ENCODE measurements at places on chromosomes 12 and 14. TPM values are rescaled to one million over a fixed set of nuclear protein-coding genes. Genes with fewer than 3 reads are reported as not detected.

- H3K4me1 ChIP-seq, result no peaks in the 10 kb centered on the region
- no peak overlapping the region for H3K27ac ChIP-seq
- DNase-seq, result no peak
Observed at GRCh38 chr12:50440288-50440687, 39.6 kb downstream of the LARP4 start.

DNA sequence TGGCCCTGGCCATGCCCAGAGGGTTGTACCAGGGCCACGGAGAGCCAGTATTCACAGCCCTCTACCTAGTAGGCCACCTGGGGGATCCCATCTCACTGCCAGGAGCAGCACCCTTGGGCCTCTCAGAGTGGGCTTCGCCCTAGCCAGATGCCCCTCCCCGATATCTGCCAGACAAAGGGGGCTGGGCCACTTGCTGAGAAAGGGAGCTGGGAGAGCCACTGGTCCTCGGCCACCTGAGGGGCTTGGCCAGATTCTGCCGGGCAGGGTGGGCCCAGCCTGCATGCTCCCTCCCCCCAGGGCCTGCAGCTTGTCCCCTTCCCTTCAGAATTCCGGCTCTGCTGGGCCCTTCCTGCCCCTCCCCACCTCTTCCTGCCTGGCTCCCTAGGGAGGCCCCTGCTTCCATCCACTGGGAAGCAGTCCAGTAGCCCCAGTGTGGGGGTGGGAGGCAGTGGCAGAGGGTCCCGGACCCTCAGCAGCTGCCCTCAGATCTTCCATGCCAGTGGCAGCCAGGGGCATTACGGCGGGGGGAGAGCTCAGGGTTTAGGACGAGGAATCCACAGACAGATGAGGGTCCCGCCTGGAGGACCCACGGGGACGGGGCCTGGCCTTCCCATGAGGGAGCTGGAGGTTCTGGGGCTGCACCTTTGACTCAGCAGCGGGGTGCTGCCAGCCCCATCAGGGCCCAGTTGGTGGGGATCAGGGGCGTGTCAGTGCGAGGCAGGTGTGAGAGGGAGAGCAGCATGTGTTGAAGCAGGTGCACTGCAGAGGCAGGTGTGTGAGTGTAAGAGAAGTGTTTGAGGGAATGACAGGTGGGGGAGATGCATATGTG, 2.4 kb downstream of the CRIP2 start:
- peaks cover 75% of the 10 kb centered on the region for H3K27me3 ChIP-seq
- DNase-seq, result no peak
- peaks cover 42% of the 10 kb centered on the region for H3K4me1 ChIP-seq
- no peak overlapping the region for H3K27ac ChIP-seq
- H3K36me3 ChIP-seq, result no peaks in the 10 kb centered on the region

DNA sequence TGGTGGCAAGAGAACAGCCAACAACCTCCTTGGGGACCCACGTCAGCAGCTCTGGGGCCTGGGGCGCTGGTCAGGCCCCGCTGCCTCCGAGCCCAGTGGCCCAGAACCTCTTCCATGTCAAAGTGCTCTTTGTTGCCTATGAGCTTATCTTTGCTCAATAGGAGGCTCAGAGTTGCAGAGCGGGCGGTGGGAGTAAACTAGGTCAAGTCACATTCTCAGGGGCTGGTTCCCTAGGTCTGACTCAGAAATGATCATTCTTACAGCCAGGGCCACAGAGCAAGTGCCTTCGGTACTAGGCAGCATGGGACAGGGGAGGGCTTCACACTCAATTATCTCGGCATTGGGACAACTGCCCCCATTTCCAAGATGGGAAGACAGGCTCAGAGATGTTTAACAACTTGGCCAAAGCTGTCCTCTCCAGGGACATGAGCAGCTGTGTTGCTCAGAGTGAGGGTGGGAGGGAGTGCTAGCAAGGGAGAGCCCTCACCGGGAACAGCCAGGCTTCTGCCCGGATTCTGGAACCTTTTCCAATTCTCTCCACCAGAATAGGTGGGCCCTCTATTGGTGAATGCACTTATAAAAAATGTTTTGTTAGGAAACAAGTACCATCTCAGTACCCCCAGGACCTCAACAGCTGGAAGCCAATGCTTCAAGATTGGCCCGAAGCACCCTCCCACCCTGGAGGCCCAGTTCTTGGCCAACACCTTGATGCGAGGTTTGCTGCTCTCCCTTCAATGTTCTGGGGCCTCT, 11.9 kb downstream of the SLC25A29 start:
- no peaks in the 10 kb centered on the region for H3K4me1 ChIP-seq
- no peaks in the 10 kb centered on the region for H3K27me3 ChIP-seq
- DNase-seq, result no peak
- H3K4me3 ChIP-seq, result no peak overlapping the region
- no peaks in the 10 kb centered on the region for H3K36me3 ChIP-seq

- no peak overlapping the region for H3K27ac ChIP-seq
- H3K4me1 ChIP-seq, result peaks cover 41% of the 10 kb centered on the region
- no peaks in the 10 kb centered on the region for H3K36me3 ChIP-seq
Observed at GRCh38 chr12:6231359-6232268, 31.4 kb downstream of the CD9 start.

The VCPKMT gene
- 23.5 TPM for total RNA-seq

GRCh38 chr12:127304751-127305725, 961.9 kb upstream of the TMEM132C start:
- H3K27me3 ChIP-seq, result no peaks in the 10 kb centered on the region
- H3K4me1 ChIP-seq, result no peaks in the 10 kb centered on the region
- H3K27ac ChIP-seq, result no peak overlapping the region
- H3K4me3 ChIP-seq, result no peak overlapping the region
- H3K36me3 ChIP-seq, result no peaks in the 10 kb centered on the region

GRCh38 chr12:8018666-8019581, 13.6 kb upstream of the FOXJ2 start:
- H3K36me3 ChIP-seq, result no peaks in the 10 kb centered on the region
- DNase-seq, result peak; percentile 88
- peaks cover 28% of the 10 kb centered on the region for H3K27me3 ChIP-seq
- peaks cover 4% of the 10 kb centered on the region for H3K4me1 ChIP-seq
- H3K27ac ChIP-seq, result no peak overlapping the region

DNA sequence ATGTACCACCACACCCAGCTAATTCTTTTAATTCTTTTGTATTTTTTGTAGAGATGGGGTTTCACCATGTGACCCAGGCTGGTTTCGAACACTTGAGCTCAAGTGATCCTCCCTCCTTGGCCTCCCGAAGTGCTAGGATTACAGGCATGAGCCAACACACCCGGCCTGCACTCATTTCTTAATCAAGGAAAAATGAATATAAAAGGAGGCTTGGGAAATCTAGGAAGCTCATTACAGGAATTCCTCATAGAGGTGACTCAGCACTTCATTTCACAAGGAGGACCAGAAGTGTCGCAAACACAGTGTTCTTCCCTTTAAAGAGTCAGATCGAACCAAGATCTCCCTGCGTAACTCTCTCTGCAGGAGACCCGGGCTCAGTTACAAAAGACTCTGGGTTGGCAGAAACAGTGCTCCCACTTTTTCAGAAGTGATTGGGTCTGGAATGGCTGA, 30.3 kb downstream of the NFKBIA start:
- H3K36me3 ChIP-seq, result no peaks in the 10 kb centered on the region
- no peaks in the 10 kb centered on the region for H3K4me1 ChIP-seq
- no peak overlapping the region for H3K27ac ChIP-seq
- H3K27me3 ChIP-seq, result no peaks in the 10 kb centered on the region

- DNase-seq, result peak; percentile 96
- H3K4me3 ChIP-seq, result no peak overlapping the region
- H3K4me1 ChIP-seq, result no peaks in the 10 kb centered on the region
- no peak overlapping the region for H3K27ac ChIP-seq
Observed at GRCh38 chr14:102046337-102047278, 40.2 kb downstream of the HSP90AA1 start.

The FBLN5 gene
- not detected for total RNA-seq

The MYH6 gene
- 0.03 TPM for total RNA-seq

The TSPAN19 gene
- 4.3 TPM for total RNA-seq

The KLRC4 gene
- total RNA-seq, result not detected

The LRP1-AS gene
- not detected for total RNA-seq

DNA sequence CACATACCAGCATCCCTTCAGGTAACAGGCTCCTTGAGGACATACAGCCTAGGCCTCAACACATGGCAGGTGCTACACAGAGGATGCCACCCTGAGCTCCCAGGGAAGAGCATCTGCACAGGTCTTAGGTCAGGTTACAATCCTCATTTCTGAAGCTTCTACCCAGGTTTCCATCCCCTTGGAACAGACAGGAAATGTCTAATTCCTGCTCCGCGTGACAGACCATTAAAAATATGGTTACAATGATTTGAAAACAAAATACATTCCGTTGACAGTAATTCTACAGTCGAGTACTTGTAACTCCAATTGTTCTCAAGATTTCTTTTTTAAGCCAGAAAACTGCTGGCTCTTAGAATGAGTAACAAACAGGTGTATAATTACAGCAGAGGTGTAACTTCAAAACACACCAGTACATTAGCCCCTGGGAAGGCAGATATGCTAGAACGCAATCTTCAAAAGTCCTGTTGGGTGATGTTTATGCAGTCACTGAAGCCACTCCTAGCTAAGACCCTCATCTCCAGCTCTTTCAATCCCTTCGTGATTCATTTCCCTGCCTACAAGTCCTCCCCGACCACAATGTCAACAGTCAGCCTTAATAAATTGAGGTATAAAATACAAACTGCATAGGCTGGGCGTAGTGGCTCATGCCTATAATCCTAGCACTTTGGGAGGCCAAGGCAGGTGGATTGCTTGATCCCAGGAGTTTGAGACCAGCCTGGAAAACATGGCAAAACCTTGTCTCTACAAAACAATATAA, 11.6 kb downstream of the SETD3 start:
- no peaks in the 10 kb centered on the region for H3K27me3 ChIP-seq
- H3K4me1 ChIP-seq, result no peaks in the 10 kb centered on the region
- no peak overlapping the region for H3K27ac ChIP-seq

DNA sequence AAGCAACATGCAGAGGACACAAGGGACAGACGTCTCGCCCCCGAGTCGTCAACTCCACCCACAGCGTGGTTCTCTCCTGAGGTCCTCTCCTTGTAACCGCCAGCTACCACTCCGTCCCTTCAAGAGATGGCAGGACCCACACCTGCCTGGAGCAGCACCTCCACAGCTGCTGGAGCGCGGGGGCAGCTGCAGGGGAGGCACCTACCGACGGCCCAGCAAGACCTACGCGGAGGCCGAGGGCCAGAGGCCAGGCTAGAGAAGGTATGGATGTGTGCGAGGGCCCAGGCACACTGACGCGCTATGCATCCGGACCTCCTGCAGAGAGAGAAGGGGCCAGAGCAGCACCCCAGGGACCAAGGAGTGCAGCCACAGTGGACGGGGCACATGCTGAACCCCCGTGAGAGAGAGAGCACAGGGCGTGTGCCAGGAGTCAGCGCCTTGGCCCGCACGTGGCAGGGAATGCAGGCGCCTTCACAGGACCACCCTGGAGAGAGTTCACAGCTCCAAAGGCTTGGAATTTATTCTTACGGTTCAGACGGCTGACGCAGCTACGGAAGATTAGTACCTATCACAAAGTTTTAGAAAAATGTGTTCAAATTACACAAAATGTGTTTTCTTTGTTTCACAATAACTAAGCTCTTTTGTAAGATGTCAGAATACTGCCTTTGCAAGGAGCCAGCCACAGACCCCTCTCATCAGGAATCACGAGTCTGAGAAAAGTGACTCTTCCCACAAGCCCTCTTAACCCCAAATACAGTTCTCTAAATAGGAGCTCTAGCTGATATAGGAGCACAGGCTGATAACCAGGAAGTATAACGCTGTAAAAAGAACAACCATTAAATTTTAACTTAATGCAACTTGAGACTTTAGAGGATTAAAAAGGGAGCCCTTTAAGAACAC, 36.8 kb downstream of the CDC42BPB start:
- no peak overlapping the region for H3K4me3 ChIP-seq
- H3K36me3 ChIP-seq, result no peaks in the 10 kb centered on the region
- no peak overlapping the region for H3K27ac ChIP-seq
- DNase-seq, result no peak
- no peaks in the 10 kb centered on the region for H3K27me3 ChIP-seq

DNA sequence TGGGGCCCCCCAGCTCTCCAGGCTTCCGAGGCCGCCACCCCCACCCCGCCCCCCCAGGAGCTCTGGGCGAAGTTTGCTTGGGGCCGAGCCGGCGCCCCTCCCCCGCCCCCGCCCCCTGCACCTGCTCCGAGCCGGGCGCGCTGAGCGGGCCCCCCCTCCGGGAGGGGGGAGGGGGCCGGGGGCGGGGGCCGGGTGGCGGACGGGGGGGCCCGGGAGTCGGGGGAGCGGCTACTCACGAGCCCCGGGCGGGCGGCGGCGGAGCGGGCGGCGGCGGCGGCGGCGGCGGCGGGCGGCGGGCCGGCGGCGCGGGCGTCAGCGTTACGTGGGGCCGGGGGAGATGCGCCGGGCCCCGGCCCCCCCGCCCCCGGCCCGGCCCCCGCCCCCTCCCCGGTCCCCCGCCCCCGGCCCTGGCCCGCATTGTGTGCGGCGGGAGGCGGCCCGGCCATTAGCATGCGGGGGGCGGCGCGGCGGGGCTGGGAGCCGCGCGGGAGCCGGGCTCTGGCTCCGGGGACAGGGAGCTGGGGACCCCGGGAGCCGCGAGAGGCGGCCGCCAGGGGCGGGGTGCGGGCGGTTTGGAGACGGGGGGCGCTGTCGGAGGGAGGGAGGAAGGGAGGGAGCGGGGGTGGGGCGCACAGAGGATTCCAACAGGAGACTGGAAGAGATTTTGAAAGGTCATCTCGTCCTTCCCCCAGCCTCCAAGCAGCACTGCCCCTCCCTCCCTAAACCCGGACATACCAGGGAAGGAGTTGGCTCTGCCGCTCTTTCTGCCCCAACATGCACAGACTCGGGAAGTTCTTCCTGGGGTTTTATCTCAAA, at the start of gene ZNF219:
ZNF219 (minus strand) TSS at position 580 of the 816 bp plus-strand sequence. CDS start 5,064 bp downstream, outside the sequence.
- peak; percentile 92 for DNase-seq
- H3K27ac ChIP-seq, result peak within 1 kb of the TSS; percentile 91
- peaks cover 3% of the 10 kb centered on the region for H3K27me3 ChIP-seq
- H3K4me1 ChIP-seq, result peaks cover 54% of the 10 kb centered on the region
- H3K36me3 ChIP-seq, result no peaks in the 10 kb centered on the region

GRCh38 chr12:7989827-7990491, 42.6 kb upstream of the FOXJ2 start:
- H3K4me1 ChIP-seq, result peaks cover 15% of the 10 kb centered on the region
- H3K27me3 ChIP-seq, result no peaks in the 10 kb centered on the region
- H3K27ac ChIP-seq, result no peak overlapping the region
- H3K36me3 ChIP-seq, result no peaks in the 10 kb centered on the region
- no peak overlapping the region for H3K4me3 ChIP-seq
- DNase-seq, result no peak

The PRR4 gene
- total RNA-seq, result 0.69 TPM
